Left kidney (tissue), 8 donors: ENCODE measurements at places on chromosomes 11 and 22. TPM values are rescaled to one million over a fixed set of nuclear protein-coding genes. Genes with fewer than 3 reads are reported as not detected.

GUCY1A2 gene
- polyA plus RNA-seq, result 2.5 TPM

DNA sequence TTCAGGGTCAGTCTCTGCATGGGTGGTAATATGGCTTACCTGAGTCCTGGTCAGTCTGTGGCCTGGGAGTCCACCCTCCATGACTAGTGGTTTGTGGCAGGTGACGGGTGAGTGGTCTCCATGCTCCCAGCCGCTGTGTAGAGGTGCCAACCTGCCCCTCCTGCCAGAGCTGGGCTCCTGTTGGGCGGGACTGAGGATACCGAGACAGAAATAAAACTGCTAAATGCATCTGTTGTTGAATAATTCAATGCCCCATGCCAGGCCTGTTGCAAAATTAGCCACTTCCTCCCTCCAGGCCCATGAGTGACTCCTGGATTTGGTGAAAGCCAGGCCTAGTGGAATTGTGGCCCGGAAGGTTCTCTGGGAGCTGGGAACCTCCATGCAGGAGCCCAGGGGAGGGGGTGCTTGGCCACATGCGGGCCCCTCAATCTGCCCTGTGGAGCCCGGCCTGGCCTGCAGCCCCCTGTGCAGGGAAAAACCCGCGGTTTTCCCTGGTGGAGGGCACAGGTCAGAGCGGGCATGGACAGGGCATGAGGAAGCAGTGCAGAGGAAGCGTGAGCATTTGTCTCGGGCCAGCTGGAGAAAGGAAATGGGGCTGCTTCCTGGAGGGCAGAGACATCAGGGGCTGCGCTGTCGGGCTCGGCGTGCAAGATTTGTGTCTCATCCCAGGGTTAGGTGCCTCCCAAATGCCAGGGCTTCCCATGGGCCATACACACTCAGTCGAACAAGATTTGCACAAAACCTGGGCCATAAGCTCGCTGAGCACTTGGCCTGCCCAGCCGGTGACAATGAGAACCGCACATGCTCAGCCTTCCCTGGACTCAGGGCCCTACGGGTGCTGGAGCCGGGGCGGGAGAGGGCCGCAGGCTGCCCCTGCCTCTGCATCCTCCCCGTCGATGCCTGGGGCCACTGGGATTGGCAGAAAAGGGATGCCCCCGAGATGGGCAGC, 66.9 kb downstream of the KCNQ1 start:
- DNase-seq, result no peak

DNA sequence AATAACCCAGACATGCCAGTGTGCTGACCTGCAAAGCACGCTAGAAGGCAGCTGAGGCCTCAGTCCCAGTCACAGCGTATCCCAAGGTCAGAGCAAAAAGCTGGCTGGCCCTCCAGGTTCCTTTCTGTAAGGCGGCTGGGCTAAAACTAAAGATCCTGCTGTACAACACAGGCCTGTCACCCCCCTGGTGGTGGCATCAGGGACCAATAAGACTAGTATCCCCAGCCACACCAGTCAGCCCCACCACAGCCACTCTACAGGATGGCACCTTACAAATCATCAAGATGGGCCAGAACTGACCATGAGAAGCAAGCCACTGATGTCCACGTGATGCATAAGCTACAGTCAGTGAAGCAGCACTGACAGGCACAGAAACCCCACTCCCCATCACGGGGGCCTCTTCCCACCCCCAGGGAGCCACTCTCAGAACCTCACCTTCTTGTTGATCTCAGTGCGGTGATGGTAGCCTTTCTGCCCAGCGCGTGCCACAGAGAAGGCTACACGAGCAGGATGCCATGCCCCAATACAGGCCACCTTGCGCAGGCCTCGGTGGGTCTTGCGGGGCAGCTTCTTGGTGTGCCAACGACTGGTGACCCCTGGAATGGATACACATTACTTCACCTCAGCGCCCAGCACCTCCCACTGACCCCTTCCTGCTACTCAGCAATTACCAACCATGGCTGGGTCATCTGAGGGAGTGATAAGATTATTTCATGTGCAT, 5.0 kb downstream of the RPL3 start:
- DNase-seq, result no peak

GRCh38 chr11:106177311-106177710, 99.8 kb downstream of the AASDHPPT start:
- DNase-seq, result no peak

GRCh38 chr11:47991894-47992293, 11.5 kb downstream of the PTPRJ start:
- DNase-seq, result no peak

RGL4 gene
- 4.7 TPM for polyA plus RNA-seq

DNA sequence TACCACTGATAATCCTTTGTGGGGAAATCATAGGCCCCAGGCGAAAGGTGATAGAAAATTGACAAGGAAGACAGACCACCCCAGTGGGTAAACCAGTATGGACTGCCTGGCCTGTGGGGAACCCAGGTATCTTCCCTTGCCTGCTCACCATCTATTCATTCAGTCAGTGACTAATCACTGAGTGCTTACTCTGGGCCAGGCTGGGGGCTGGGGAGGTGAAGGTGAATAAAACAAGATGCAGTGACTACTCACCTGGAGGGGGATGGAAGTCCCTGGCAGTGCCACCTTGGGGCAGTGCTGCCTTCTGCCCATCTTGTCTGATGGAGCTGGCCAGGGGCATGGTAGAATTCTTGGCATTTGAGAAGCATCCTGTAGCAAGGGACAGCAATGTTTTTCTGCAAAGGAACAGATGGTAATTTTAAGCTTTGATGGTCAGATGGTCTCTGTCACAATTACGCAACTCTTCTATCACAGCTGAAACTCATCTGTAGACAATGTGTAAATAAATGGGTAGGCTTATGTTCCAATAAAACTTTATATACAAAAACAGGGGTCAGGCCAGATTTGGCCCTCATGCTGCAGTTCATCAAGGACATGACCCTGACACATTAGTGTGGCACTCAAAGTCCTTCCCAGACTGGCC, 4.6 kb downstream of the ISX start:
- no peak for DNase-seq

DNA sequence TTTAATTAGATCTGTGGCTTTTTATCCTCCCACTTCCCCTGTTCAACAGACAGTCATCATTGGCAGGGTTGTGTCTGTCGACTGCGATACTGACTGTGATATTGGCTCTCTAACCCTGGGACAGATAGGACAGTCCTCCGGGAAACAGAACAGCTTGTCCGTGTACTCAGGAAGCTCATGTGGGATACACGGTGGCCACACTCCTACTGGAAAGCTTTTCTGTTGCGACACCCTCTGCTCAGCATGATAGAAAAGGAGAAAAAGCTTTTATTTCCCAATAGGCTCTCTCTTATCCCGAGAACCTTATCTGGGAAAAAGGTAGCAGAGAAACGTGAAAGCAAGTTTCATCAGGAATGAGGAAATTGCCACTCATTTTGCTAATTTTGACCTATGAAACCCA, 60.4 kb upstream of the HSPA8 start:
- no peak for DNase-seq

GRCh38 chr22:49507607-49508292, 319.9 kb downstream of the BRD1 start:
- DNase-seq, result no peak

DNA sequence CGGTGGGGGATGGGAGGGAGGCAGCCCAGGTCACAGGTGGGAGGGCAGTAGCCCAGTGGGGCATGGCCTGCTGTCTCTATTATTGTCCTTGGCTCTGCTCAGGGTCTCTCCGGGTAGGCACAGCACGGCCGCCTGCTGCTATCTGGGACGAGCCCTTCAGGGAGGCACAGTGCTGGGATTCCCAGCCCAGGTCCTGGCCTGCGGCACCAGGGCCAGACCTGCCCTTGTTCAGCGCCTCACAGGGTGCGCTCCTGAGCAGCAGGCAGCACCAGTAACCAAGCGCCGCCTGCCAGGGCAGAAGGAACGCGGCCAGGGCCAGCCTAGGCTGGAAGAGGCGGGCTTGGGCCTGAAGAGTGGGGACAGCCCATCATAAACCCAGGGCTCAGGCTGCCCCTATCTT, 151.0 kb downstream of the MPPED1 start:
- DNase-seq, result no peak
